Esophagus squamous epithelium (tissue), 5 donors: ENCODE measurements at places on chromosomes 16 and 17.
A peak's percentile ranks its signal among the peaks of the same experiment; 100 is the strongest.

GRCh38 chr17:21001813-21002221 is 41.0 kb downstream of the USP22 start:
- no peak for DNase-seq

GRCh38 chr16:81489547-81490267 is 45.1 kb downstream of the CMIP start:
- DNase-seq, result no peak

DNA sequence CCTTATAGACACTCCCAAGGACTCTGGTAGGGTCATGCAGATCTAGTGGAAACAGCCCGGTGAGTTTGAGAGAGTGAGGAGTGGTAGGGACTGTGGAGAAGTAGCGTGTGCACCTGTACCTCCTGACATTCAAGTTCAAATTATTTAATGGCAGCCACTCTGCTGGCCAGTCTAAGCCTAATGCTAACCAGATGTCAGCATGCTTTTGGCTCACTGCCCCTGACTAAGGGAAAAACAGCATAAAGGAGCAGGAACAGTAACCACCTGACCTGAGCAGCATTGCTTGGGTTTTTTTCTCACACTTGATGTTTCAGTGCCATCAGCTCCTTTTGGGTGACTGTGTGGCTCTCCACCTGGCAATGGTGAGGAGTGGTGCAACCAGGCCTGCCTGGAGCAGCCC is 23.8 kb upstream of the SLC12A3 start:
- no peak for DNase-seq

- DNase-seq, result no peak
Observed at GRCh38 chr16:16008666-16009065, 59.2 kb downstream of the ABCC1 start.

- no peak for DNase-seq
Observed at GRCh38 chr17:64437944-64438525, 10.9 kb upstream of the MILR1 start.

- no peak for DNase-seq
Observed at GRCh38 chr17:60248618-60249289, 99.0 kb downstream of the CA4 start.

GRCh38 chr17:29061036-29061435 is 18.1 kb downstream of the PIPOX start:
- DNase-seq, result no peak

GRCh38 chr17:3722716-3723115 is 987 bp upstream of the HASPIN start:
- DNase-seq, result no peak

GRCh38 chr16:83171396-83171795 is 544.6 kb downstream of the CDH13 start:
- DNase-seq, result no peak

- no peak for DNase-seq
Observed at GRCh38 chr17:76268015-76268749, 3.0 kb downstream of the UBALD2 start.

- DNase-seq, result no peak
Observed at GRCh38 chr16:61969077-61969382, 67.2 kb downstream of the CDH8 start.

- DNase-seq, result no peak
Observed at GRCh38 chr17:10328206-10328605, 44.6 kb downstream of the MYH13 start.

DNA sequence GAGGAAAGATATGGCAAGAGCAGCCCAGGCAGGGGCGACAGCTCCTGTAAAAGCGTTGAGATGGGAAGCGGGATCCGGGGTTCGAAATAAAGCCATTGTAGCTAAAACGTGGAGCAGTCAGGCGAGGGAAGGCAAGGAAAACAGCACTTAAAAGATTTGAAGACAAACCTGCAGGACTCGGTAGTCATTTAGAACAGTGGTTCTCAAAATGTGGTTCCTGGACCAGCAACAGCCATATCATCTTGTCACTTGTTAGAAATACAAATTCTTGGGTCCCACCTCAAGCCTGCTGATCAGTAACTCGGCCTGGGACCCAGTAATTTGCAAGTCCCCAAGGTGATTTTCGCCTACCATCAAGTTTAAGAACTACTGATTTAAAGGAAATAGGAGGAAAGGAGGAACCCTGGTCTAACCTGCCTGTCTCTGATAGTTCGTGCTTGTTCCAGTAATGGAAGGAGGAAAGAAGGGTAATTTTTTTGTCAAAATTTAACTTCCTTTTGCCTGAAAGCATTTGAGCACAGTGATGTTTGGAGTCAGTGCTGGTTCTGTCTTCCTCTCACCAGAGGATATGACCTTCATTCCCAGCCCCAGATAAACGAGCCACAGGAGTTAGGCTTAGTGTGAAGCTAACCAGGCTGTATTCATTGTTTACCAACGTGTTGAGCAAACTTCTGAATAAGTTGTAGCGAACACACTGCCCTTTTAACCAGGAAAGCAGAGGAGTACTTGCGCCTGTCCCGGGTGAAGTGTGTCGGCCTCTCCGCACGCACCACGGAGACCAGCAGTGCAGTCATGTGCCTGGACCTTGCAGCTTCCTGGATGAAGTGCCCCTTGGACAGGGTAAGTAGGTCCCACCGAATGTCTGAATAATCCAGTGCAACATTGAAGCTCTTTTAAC is 1.1 kb downstream of the ORC6 start:
- no peak for DNase-seq

DNA sequence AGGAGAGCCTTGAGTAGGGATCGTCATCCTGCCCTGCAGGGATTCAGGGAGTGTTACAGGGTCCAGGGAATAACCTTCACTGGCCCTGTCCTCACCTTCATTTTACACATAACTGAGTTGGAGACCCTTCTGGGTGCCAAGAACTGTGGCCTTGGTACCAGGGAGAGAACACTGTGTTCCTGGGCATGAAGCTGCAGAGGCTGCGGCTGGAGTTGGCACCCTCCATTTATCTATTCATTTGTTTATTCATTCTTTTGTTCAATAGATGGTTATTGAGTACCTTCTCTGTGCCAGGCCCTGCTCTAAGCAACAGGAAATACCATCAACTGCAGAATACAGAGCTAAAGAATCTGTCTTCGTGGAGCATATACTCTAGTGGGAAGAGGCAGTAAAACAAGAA is 6.7 kb downstream of the ABCC3 start:
- DNase-seq, result no peak

- no peak for DNase-seq
Observed at GRCh38 chr17:81457401-81457800, 55.2 kb downstream of the ACTG1 start.

GRCh38 chr16:68754084-68754792 is 17.1 kb downstream of the CDH1 start:
- no peak for DNase-seq

- DNase-seq, result no peak
Observed at GRCh38 chr16:78175287-78175686, 75.8 kb downstream of the WWOX start.

DNA sequence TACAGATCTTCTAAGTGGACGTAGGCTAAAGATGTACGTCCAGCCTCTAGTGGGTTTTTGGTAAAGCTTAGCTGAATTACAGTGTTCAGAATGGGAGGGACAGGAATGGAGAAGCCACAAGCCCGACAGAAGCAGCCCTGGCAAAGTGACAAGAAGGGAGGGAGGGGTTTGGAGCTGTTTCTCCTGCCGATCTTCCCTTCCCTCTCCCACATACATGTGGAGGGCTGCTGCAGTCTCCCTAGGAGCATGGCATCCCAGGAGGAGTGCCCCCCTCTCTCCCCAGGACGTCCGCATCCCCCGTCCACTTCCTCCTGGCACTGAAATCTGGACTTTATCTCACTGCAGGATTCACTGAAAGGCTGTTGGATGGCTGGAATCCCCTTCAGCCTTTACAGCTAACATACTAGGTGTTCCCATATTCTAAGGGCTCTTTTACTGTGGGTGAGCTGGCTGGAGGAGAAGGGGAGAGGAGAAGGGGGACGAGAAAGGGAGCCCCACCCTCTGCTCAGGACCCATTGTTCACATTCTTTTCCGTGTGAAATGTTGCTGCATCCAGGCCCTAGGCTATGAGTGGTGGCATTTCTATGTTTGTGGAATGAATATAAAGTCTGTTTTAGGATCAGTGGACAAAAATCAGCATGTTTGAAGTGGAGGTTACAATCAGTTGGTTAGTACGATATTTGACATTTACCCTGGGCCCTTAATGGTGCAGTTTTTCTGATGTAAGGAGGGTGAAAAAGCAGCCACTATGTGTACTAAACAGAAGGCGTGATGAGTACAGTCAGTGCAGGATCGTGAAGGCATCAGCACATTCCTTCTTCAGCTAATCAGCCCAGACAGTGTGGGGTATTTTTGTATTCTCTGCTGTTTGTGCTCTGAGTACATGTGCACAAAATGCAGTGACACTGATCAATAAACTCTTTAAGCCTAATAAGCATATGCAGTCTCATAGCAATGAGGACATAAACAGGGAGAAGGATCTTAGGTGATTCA is 94.6 kb downstream of the SPECC1 start:
- no peak for DNase-seq

GRCh38 chr16:54431997-54432896 is 145.7 kb upstream of the IRX3 start:
- DNase-seq, result no peak

- DNase-seq, result no peak
Observed at GRCh38 chr17:6995500-6996255, at the start of gene ALOX12. Gene ALOX12, plus strand, starts transcription at chr17:6996049. Its CDS starts 69 bp downstream, at chr17:6996118.

GRCh38 chr16:66746682-66747081 is 4.7 kb downstream of the DYNC1LI2 start:
- DNase-seq, result no peak

GRCh38 chr17:4858882-4859260 is 25.7 kb downstream of the MINK1 start:
- no peak for DNase-seq

DNA sequence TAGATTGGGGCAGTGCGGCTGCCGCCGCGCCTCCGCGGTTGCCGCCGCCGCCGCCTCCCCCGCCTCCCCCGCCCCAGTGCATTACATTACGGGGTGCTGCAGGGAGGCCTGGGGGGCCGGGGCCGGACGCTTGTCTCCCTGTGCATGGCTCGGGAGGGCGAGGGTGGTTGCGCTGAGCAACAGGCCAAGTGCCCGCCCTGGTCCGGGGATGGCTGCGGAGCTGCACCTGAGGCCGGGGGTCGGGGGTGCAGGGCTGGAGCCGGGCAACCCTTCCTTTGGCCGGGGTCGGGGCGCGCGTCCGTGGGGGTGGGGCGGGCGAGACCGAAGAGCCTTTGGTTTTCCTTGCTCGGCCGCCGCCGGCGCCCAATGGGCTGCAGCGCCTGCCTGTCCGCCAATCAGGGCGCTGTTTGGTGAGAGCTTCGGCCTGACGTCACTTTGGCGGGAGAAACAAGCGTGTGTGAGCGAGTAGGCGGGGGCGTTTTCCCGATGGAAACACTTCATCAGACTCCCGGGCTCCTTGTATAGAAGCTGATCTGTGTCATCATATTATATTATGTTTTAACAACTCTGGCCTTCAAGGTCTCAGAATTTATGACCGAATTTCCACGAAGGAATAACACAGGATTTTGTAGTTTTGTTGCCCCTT is 941 bp upstream of the FBXL20 start:
- peak; percentile 33 for DNase-seq

DNA sequence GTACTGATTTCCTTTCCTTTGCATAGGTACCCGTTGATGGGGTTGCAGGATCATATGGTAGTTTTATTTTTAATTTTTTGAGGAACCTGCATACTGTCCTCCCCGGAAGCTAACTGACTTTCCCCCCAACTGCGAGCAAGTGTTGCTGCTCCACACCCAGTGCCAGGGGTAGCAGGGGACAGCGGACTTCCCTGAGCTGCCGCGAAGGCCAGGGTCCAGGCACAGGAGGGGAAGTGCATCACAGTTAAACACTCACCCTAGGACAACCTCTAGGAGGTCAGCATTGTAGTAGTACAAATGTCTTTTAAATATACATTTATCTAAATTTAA is 201.7 kb downstream of the NPIPB11 start:
- no peak for DNase-seq

DNA sequence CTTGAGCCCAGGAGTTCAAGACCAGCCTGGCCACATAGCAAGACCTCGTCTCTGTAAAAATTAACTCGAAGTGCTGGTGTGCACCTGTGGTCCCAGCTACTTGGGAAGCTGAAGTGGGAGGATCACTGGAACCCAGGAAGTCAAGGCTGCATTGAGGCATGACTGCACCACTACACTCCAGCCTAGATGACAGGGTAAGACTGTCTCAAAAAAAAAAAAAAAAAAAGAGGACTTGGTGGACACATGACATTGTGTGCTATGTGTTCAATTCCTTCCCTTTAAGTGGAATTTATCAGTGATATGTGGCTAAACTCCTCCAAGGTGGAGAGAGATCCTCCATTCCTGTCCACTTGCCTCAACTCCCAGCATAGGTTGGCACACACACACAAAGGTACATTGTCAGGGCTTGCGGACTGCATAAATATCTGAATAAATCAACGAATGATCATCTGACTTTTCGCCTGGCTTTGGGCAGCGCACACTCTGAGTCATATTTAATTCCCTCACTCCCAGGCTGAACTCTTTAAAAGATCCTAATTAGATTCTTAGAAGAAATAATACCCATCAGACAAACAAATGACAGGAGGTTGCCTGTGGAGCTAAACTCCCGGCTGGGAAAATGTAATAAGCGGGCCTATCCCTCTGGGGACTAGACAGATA is 25.0 kb upstream of the SYT17 start:
- no peak for DNase-seq

- DNase-seq, result no peak
Observed at GRCh38 chr17:59620518-59621259, 994 bp downstream of the CLTC start.

GRCh38 chr16:14548933-14549788 is 80.9 kb downstream of the PARN start:
- no peak for DNase-seq

DNA sequence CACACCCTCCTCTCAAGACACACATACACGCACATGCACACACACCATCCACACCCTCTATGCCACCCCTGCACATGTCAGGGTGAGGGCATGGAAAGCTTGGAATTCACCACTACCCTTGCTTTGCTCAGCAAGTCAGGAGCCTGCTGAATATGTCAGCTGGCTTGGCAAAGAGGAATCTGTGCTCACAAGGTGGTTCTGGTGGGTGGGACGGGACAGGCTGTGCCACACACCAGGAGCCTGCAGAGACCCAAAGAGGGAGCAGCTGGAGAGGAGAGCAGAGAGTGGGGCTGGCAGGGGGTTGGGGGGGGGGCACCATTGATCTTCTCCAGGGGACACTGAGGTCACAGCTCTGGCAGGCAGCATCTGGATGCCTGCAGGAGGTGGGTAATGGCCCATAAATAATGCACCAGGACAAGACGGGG is 48.7 kb upstream of the NDRG4 start:
- DNase-seq, result no peak

GRCh38 chr17:8105957-8106398 is 12.3 kb downstream of the ALOXE3 start:
- DNase-seq, result no peak

- DNase-seq, result no peak
Observed at GRCh38 chr17:16926571-16927451, 45.1 kb downstream of the TNFRSF13B start.

GRCh38 chr17:28527859-28528258 is 21.7 kb downstream of the FOXN1 start:
- DNase-seq, result no peak

- DNase-seq, result no peak
Observed at GRCh38 chr17:42279776-42280630, 3.8 kb upstream of the STAT5B start.

- DNase-seq, result no peak
Observed at GRCh38 chr17:42118545-42118944, 2.6 kb downstream of the KAT2A start.
